LoVo (cell line): ENCODE measurements at places on chromosomes 4 and X.
A peak's percentile ranks its signal among the peaks of the same experiment; 100 is the strongest.

DNA sequence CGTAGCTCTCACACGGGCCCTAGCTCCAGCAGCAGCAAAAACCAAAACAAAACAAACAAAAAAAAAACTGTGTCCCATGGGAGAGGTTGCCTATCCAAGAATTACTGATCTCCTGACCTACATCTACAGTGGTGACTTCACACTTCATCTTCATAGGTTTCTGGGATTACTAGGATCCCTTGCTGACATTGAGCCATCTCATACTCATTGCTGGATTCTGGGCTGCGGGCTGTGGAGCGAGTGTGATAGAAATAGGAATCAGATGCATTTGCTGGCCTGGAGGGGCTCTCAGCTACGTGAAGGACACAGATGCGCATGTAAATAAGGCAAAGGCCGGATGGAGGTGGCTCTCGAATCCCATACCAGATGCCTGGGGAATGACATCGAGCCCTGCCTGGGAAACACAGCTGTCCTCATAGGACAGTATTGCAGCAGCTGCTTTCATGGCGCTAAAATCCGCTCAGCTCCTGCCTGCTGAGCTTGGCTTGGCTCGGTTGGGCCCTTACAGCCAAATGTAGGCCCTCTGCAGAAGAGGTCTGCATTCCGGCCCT, 41.7 kb downstream of the CNGA2 start:
- no peak for DNase-seq

DNA sequence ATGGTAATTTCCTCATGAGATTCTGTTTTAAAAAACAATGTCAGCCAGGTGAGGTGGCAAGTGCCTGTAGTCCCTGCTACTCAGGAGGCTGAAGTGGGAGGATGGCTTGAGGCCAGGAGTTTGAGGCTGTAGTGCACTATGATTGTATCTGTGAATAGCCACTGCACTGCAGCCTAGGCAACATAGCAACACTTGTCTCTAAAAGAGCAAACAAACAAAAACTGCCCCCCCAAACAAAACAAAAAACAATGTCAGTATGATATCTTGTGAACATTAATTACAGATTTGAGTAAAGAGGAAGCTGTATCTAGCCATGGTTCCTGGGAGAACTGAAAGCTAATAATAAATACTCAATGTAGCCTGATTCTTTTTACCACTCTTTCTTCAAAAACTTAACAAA, 6.8 kb upstream of the MSL3 start:
- DNase-seq = no peak

DNA sequence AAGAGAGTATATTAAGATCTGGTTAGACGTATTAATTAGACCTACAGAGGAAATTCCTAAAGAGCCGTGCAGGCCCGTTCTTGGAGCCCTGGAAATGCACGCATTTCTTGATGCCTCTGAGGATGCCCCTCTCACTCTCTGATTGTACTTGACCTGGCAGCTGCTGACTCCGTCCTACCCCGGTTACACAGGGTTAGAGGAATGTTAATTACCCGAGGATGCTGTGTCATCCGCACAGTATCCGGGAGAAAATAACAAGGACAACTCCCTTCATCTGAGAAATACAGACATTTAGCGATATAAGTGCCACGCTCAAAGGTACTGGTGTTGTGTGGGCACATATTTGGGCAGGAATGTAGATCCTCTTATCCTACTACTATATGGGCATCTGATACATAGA, 404.6 kb upstream of the FAT1 start:
- DNase-seq = no peak

DNA sequence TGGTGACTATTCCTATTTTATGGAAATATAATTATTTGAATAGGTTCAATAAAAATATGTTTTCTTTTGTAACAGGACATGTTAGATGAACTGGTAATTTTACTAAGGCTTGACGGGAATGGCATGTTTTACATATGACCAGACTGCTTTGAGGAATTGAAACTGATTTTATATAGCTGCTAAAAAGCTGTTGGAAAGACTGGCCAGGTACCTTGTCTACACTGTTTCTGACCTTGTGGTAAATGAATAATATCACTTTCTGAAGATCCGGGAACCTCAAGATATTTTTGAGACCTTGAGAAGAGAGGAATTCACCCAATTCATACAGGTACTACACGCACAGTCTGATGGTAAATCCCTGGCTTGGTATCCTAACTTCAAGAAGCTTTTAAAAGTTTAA, 42.1 kb upstream of the USP46 start:
- no peak for DNase-seq

DNA sequence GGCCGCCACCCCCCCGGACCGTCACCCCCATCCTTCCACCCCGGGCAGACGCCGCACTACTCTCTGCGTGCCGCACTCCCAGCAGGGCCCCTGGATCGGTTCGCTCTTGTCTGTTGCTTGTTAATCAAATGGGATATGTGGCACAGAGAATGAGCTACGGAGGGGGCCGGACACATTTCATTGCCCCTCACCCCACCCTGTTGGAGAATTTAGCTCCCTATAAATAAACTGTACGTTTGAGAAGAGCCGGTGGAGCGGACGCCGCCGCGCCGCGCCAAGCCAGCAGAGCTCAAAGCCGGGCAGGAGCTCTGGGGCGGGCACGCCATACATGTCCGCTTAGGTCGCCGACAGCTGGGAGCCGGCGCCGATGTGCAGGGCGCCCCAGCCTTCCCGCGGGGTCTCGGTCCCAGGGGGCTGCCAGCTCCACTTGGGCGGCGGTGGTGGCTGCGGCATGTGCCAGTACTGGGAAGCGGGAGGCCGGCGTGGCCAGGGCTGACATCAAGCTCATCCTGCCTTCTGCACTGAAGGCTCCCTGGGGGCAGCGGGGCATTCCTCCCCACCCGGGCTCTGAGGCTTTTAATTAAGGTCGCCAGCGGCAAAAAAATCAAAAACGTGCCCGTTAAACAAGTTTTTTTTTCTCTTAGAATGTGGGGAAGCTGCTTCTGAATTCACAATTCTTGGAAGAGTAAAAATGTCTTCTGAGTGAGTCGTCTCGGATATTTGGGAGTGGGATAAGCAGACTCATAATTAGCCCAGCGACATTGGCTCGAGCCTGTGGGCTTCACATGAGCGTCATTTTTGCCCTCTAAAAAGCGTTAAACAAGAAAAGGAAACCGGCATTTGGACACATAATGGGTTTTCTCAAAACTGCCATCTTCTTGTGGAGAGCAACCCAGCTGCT, 1.1 kb upstream of the PCDH19 start:
- no peak for DNase-seq

- DNase-seq = no peak
Observed at GRCh38 chr4:40099010-40099409, 42.4 kb downstream of the N4BP2 start.

DNA sequence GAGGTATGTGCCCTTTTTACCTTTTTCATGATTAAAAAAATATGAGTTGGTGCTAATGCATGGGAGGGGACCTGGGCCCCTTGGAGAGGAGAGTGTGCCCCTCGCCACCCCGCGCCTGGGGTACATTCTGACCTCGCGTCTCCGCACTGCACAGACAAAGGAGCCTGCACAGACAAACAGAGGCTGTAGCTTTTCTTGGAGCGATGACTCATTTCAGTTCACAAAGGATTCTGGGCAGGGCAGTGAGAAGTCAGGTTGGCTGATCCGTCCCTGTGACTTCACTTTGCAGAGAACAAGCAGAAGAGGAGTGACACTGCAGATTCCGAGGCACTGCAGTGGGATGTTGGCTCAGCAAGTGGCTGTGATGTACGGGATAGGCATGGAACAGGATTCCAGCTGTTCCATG, 82.9 kb downstream of the STOX2 start:
- DNase-seq = peak; percentile 72

DNA sequence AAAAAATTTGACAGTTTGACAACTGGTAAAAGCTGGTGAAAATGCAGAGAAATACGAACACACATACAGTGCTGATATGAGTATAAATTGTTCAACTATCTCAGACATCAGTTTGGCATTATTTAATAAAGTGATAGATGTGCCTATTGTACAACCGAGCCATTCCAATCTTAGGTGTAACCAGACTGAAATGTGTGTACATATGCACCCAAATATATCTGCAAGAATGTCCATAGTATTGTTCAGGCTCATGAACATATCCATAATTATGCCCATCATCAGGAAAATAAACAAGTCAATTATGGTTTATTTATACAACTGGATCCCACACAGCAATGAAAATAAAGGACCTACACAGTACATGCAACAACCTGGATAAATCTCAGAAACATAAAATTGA, 188.9 kb upstream of the DDX53 start:
- DNase-seq = no peak

- DNase-seq = peak; percentile 22
Observed at GRCh38 chr4:108644237-108644636, 6.2 kb upstream of the OSTC start.

DNA sequence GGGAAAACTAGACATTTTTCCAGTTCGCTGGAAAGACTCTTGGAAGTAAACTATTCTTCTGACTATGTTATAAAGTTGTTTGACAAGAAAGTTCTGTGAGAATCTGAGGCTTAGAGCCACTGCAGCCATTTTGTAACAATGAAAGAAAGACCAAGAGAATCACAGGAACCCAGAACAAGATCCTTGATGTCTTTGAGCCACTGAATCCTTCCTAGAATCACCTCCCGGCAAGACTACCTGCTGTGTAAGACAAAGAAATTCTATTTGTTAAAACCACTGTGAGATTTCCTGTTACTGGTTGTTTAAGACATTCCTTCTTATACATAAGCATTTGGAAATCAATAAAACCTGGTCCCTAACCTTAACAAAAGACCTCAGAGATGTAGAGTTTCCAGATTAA, 175.7 kb upstream of the RASGEF1B start:
- DNase-seq = no peak

DNA sequence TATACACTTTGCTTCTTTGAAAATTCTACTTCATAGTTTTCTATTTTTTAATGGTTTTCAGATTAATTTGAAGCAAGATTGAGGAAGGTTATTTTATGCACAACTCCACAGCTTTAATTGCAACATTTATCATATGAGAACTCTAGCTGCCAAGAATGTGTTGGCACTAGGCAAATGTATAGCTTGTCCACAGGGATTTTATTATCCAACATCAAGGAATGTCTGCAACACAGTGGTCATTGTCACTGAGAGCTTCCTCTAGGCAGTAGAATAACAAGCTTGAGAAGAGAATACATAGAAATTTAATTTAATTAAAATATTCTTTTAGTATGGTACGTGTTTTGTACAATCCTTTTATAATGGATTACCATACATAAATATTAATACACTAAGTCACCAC, 1600.8 kb downstream of the ARAP2 start:
- no peak for DNase-seq

DNA sequence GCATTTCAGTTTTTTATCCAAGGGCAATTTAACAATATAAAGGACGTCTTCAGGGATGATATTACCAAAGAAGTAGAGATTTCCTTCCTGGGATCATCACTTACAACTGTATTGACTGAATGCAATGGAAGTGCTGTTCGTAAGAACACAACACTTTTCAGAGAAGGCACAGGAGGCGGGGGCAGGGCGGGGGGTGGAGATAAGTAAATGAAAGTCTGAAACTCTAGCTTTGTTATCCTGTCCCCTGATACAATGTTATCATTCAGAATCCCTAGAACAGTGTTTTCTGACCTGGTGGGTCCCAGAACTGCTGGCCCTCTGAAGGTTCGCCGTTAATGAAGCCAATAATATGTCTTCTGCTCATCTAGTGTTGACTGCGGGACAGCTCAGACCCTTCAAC, 124.6 kb downstream of the NSUN7 start:
- no peak for DNase-seq

DNA sequence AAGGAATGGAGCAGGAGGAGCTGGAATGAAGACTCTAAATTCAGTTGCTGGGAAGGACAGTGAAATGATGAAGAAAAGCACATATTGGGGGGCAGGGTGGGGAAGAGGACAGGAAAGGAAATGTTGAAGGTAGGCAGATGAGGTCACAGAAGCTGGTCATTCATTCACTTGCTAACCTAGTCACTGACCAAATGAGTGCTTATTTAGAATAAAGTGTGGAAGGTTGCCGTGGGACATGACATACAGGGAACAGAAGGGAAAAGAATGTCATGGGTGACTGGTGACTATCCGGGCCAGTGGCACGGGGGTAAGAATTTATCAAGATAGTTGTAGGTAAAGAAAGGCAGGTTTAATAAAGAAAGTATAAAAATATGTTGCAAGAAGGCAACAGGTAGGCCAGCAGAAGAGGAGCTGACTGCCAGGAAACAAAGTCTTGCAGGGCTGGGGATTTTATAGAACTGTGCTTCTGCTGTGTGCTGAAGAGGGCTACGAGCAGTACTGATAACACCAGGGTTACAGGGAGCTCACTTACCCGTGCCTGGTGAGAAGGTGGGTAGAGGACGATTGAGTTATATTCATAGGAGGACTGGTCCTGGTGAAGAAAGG, 31.9 kb upstream of the TLR3 start:
- DNase-seq = no peak

DNA sequence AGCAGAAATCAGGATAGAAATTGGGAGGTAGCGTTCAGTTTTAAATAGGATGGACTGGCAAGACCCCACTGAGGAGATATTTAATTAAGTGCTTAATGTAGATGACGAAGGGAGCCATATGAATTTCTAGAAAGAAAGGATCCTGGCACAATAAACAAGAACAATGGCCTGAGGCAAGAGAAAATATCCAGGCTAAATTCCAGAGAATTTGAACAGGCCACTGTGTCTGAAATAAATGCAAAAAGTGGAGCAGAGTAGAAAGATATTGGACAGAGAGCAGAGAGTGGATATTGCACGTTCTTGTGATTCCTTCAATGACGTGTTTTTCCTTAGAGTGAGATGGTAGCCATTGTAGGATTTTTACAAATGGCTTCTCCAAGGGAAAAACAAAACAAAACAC, 1504.8 kb downstream of the C4orf33 start:
- DNase-seq = no peak
